ENCODE measurements at places on chromosomes 7 and 10. TPM values are rescaled to one million over a fixed set of nuclear protein-coding genes. Genes with fewer than 3 reads are reported as not detected.

- no peak overlapping the region for H3K27ac ChIP-seq
- H3K36me3 ChIP-seq = no peaks in the 10 kb centered on the region
- no peak overlapping the region for H3K4me3 ChIP-seq
- no peak for DNase-seq
- H3K27me3 ChIP-seq = no peaks in the 10 kb centered on the region
- no peaks in the 10 kb centered on the region for H3K4me1 ChIP-seq
Observed at GRCh38 chr7:40151504-40151903, 16.7 kb downstream of the SUGCT start.

DNA sequence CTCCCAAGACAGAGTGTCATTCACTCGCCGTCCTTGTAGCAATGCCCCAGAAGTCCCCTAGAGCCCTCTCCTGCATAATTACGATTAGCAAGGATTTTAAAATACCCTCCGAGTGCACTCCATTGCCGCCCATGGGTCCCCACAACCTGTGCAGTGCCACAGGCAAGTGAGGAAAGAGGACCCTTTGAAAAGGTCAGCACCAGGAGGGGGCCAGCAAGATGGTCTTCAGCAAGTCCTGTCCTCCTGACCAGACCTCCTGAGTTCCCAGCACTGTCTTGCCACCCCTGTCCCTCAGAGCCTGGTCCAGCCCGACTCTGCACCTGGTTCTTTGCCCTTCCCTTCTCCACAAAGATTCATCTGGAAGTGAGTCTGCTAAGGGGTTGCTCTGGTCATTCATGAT lies 32.1 kb downstream of the CLRN3 start:
- H3K27me3 ChIP-seq = peaks cover 4% of the 10 kb centered on the region
- H3K4me1 ChIP-seq = no peaks in the 10 kb centered on the region
- H3K36me3 ChIP-seq = no peaks in the 10 kb centered on the region
- H3K27ac ChIP-seq = no peak overlapping the region
- DNase-seq = no peak

- H3K27ac ChIP-seq = peak overlapping the region; percentile 27
- peaks cover 50% of the 10 kb centered on the region for H3K4me1 ChIP-seq
- H3K27me3 ChIP-seq = no peaks in the 10 kb centered on the region
- no peak overlapping the region for H3K4me3 ChIP-seq
- no peak for DNase-seq
Observed at GRCh38 chr10:102312683-102313082, 67.4 kb downstream of the GBF1 start.

DNA sequence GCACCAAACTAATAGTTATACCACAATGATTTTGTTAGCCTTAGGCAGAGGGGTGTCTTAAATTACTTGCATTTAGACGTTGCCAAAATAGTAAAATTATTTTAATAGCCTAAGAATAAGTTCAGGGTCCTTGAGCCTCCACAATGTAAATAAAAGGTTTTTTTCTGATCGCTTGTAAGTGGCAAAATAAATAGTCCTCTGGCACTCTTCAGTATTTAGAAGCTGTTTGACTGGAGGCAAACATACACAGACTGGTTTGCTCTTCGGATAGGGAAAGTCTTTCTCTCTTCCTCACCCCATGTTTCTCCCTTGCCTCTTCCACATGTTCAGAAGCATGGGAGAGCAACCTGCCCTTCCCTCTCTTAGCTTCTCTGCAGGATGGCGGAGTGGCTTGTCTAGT lies 49.5 kb upstream of the FAM180A start:
- H3K4me1 ChIP-seq = peaks cover 11% of the 10 kb centered on the region
- no peaks in the 10 kb centered on the region for H3K36me3 ChIP-seq
- H3K27ac ChIP-seq = no peak overlapping the region

- DNase-seq = peak; percentile 85
- H3K36me3 ChIP-seq = peaks cover 53% of the 10 kb centered on the region
- no peak overlapping the region for H3K4me3 ChIP-seq
Observed at GRCh38 chr7:98294798-98295382, 13.4 kb downstream of the BRI3 start.

FGFR2 gene
- 84.0 TPM for total RNA-seq

DNA sequence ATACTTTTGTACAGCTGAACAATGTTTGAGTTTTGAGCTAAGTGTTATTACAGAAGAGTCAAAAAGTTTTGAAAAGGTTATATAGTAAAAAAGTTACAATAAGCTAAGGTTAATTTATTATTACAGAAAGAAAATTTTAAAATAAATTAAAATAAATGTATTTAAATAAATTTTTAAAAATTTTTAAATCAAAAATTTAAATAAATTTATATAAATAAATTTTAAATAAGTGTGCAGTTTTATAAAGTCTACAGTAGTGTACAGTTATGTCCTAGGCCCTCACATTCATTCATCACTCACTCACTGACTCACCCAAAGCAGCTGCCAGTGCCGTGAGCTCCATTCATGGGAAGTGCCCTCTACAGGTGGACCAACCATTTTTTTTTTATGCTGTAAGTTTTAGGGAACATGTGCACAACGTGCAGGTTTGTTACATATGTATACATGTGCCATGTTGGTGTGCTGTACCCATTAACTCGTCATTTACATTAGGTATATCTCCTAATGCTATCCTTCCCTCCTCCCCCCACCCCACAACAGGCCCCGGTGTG lies 462.9 kb upstream of the ZMIZ1 start:
- no peak overlapping the region for H3K27ac ChIP-seq
- DNase-seq = no peak
- no peaks in the 10 kb centered on the region for H3K36me3 ChIP-seq
- H3K4me3 ChIP-seq = no peak overlapping the region
- no peaks in the 10 kb centered on the region for H3K27me3 ChIP-seq

GRCh38 chr10:110431659-110432058 lies 66.0 kb upstream of the DUSP5 start:
- H3K36me3 ChIP-seq = no peaks in the 10 kb centered on the region
- H3K27ac ChIP-seq = no peak overlapping the region
- no peaks in the 10 kb centered on the region for H3K27me3 ChIP-seq
- no peak overlapping the region for H3K4me3 ChIP-seq

DNA sequence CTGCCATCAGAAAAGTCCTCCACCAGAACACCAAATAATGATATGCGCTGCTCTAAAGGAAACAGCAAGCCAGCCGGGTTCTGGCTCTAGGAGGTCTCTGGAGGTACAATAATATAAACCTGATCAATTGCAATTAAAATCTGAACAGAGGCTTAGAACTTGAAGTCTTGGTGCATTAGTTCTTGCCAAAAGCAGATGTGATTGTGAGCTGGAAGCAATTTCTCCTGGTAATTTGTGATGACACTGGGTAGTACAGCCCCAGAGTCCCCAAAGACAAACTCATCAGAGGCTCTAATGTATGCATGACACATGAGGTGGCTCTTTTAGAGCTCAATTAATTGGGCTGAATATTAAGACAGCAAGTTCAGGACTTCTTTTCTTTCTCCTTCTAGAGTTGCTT lies 3.3 kb downstream of the ETV1 start:
- H3K4me1 ChIP-seq = peaks cover 18% of the 10 kb centered on the region
- H3K27me3 ChIP-seq = no peaks in the 10 kb centered on the region
- no peaks in the 10 kb centered on the region for H3K36me3 ChIP-seq
- H3K27ac ChIP-seq = no peak overlapping the region
- no peak for DNase-seq

LRIT1 gene
- total RNA-seq = not detected

DNA sequence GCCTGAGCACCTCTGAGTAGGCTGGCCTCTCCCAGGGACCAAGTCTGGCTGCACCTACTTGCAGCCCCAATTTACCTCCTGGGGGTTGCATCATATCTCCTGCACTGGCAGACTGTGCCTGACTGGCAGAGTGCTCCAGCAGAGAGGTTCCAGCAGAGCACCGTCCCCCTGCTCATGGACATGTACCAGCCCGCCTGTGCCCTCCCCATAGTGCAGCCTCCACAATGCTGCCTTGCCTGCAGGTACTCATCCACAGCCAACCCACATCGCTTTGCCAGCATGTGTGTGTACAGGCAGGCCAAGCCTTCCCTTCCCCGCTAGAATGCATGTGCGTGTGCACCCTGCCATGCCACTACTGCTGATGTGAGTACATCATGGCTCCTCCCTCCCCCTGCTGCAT lies 105.5 kb upstream of the NPSR1 start:
- H3K4me1 ChIP-seq = no peaks in the 10 kb centered on the region
- no peak overlapping the region for H3K27ac ChIP-seq
- no peak overlapping the region for H3K4me3 ChIP-seq
- H3K27me3 ChIP-seq = no peaks in the 10 kb centered on the region

GRCh38 chr7:45048748-45049147 lies 40.0 kb downstream of the NACAD start:
- no peaks in the 10 kb centered on the region for H3K4me1 ChIP-seq
- DNase-seq = no peak
- H3K36me3 ChIP-seq = peaks cover 53% of the 10 kb centered on the region
- no peak overlapping the region for H3K27ac ChIP-seq
- no peak overlapping the region for H3K4me3 ChIP-seq

DNA sequence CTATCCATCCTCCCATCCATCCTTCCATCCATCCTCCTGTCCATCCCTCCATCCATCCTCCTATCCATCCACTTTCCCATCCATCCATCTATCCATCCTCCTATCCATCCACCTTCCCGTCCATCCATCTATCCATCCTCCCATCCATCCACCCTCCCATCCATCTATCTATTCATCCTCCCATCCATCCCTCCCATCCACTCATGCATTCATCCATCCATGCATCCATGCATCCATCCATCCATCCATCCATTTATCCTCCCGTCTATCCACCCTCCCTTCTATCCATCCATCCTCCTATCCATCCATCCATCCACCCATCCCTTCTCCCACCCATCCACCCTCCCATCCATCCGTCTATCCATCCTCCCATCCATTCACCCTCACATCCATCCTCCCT lies 25.2 kb upstream of the PSMG3 start:
- DNase-seq = no peak
- H3K4me1 ChIP-seq = no peaks in the 10 kb centered on the region
- H3K4me3 ChIP-seq = no peak overlapping the region
- H3K36me3 ChIP-seq = no peaks in the 10 kb centered on the region
- H3K27ac ChIP-seq = no peak overlapping the region

DNA sequence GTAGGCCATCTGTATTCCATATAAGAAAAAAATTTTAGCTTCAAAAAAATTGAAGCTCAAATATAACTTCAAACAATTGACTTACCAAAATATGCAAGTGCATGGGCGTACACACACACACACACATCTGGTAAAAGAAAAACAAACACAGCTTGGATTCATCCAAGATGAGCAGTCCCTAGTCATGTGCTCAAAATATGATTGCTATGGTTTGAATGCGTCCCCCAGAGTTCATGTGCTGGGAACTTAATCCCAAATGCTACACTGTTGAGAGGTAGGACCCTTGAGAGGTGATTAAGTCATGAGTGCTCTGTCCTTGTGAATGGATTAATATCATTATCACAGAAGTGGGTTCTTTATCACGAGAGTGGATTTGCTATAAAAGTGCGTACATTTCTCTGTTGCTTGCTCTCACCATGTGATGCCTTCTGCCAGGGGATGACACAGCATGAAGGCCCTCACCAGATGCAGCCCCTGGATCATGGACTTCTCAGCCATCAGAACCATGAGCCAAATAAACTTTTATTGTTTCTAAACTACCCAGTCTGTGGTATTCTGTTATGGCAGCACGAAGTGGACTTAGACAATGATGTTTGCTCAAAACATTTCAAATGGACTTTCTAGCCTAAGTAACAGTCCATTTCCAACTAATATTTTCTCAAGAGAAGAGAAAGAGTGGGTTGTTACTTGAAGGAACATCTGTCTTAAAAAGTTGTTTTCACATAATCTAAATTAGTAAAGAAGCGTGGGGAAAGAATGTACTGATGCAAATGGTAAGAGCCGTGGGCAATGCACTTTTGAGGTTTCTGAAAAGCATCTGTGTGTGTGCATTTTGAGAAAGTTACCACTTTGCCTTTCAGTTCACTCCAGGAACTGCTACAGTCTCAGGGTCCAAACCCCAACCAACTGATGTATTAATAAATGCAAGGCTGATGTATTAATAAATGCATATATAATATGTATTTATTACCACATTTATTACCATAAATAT lies 15.1 kb upstream of the SVIL start:
- H3K4me1 ChIP-seq = peaks cover 50% of the 10 kb centered on the region
- H3K27me3 ChIP-seq = no peaks in the 10 kb centered on the region
- no peak overlapping the region for H3K4me3 ChIP-seq
- no peak overlapping the region for H3K27ac ChIP-seq

GRCh38 chr10:15353471-15354017 lies 17.5 kb downstream of the FAM171A1 start:
- H3K36me3 ChIP-seq = no peaks in the 10 kb centered on the region
- no peak overlapping the region for H3K4me3 ChIP-seq
- no peaks in the 10 kb centered on the region for H3K27me3 ChIP-seq
- DNase-seq = no peak

Measured in stomach (tissue), 19 donors.